ENCODE measurements at places on chromosomes 3 and 15. TPM values are rescaled to one million over a fixed set of nuclear protein-coding genes. Genes with fewer than 3 reads are reported as not detected.
A peak's percentile ranks its signal among the peaks of the same experiment; 100 is the strongest.

DNA sequence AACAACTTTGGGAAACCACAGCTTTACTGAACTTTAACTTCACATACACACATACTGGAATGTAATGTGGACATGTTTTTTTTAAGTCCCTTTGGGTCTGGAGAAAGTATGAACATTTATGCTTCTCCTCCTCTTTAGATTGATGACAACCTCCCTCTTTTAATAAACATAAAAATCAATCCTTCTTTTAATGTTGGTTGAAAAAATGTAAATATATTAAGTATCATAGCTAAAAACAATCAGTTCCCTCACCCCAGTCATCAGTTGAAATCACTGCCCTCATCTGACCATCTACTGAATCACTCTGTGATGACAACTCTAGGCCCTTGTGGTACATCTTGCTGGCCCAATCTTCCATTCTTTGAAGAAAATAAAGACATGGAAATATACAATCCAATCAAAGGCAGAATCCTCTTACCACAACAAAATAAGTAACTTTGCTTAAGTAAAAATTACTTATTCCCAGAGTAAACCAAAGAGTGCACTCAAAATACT, 6.4 kb downstream of the AAGAB start:
- peak; percentile 43 for DNase-seq

DNA sequence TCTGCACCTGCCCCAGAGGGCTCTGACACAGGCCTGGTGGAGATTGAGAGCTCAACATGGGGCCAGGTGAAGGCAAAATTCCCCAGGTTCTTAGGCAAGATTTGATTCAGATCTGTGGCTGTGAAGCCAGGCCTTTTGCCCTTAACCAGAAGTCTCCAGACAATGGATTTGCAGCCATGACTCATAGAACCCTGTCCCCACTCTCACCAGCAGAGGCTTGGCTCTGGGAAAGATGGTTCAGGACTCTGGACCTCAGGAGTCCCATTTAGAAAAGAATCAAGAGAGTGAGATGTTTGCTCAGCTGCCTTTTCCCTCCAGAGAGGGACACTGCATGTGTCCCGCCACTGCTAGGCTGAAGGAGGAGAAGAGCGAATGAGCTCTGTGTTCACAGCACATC, 361.4 kb upstream of the ICE2 start:
- DNase-seq: peak; percentile 87

- DNase-seq: no peak
These were observed 358.5 kb downstream of the ZNF385D start for GRCh38 chr3:21392526-21392925.

GRCh38 chr15:57544848-57545480, 46.7 kb upstream of the MYZAP start:
- DNase-seq: no peak

The GABRR3 gene
- not detected for total RNA-seq

The OR5K3 gene
- total RNA-seq: not detected

The ITIH1 gene
- not detected for total RNA-seq

The TM4SF18 gene
- total RNA-seq: 3.0 TPM
